Activated naive CD4-positive, alpha-beta T cell (primary cell): ENCODE measurements at places on chromosomes 3 and 15.

DNA sequence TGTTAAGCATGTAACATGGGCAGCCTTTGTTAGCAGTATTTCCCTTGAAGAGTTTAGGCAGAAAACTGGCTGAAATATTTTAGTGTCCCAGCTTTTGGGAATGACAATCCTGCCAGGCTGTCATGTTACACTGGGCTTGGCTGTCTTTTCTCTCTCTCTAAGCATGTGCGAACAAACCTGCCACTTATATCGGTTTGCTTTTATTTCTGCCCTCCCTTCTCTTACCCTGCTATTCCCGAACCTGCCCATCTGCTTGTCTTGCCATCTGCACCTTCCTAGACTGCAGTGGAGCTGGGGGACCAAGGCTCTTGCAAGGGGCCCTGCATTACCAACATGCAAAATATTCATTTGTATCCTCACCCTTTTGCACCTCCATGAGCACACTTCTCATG, 339.6 kb downstream of the EPHB1 start:
- no peak for DNase-seq

GRCh38 chr3:153070511-153070868, 91.5 kb upstream of the RAP2B start:
- DNase-seq = no peak

DNA sequence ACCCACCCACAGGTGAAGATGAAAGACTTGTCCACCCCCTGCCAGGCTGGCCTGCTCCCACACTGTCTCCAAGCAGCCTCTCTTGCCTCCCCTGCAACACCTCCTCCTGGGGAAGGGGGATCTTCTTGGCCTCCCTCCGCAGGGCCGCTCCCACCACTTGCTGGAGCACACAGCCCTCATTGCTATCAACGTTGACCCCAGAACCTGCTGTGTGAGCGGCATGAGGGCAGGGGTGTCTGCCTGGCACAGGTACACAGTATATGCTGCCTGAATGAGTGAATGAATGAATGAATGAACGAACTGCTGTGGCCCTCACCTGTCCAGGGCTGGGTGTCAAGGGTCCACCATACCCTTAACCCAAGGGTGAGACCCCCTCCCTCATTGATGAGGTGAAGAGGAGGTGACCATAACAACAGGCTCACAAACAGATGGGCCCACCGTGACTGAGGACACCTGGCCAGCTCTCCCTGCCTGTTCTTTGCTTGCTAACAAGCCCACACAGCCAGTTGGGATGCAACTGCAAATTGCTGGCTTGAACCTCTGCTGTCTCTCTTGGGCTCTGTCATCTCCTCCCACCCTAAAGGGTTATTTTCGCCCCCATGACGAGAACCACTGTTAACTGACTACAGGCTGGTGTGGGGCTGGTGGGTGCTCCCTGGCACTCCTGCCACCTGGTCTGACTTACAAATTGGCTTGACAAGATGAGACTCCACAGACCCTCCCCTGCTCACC, 22.5 kb downstream of the SLC41A3 start:
- DNase-seq = no peak

- DNase-seq = no peak
Observed at GRCh38 chr15:35669432-35670045, 123.6 kb upstream of the DPH6 start.

DNA sequence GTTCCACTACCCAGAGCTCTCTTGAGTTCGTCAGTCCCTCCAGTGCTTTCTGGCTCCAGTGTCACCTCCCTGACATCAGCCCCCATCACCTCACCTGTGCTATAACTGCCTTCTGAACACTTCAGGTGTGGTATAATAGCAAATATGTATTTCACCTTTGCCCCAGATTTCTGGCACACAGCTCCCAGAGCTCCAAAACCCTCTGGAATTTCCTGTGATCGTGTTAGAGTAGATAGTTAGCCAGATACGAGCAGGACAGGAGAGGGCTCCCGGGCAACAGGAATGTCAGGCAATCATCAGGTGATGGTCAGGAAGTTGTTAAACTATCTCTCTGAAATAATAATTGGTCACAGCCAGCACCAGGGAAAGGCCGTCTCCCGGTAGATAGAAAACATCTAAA, 22.6 kb upstream of the LIMD1 start:
- DNase-seq = no peak

DNA sequence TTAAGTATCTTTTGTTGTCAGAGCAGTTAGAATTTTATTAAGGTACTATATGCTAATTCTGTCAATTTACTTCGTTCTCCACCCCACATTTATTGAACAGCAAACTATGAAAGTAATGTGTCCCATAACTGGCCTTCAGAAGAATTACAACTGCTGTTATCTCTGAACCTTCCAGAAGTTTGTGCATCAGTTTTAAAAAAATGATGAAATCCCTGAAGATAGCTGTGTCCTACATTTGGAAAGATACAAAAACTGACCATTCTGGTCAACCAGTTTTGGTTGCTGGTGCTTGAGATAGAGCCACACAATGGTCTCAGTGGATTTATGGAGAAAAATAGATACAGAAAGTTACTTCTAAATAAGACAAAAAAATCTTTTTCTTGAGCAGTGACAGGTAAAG, 5.9 kb downstream of the UBE2Q2 start:
- DNase-seq = no peak

GRCh38 chr3:45712434-45713110, 23.4 kb downstream of the SACM1L start:
- DNase-seq = no peak

GRCh38 chr15:99953886-99954285, 220.6 kb upstream of the LYSMD4 start:
- no peak for DNase-seq

GRCh38 chr3:139778682-139779233, 101.0 kb upstream of the NMNAT3 start:
- no peak for DNase-seq

GRCh38 chr3:149494022-149494758, 19.7 kb downstream of the TM4SF4 start:
- no peak for DNase-seq

DNA sequence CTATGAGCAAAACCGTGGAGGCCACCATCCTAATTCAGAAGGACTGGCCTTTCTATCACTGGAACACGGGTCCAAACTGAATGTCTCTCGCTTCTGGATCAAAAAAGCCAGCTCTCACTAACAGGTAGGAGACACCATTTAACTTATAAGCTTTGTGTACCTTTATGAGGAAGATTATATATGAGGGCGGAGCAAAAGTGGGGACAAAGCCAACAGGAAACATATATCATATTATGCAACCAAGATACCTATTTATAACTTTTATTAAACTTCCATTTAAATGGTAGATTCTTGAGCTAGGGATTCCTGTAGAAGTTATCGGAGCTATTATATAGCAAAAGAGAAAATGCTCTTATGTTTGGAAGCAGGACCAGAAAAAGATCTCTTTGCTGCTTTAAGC, 78.4 kb downstream of the IGF2BP2 start:
- no peak for DNase-seq

DNA sequence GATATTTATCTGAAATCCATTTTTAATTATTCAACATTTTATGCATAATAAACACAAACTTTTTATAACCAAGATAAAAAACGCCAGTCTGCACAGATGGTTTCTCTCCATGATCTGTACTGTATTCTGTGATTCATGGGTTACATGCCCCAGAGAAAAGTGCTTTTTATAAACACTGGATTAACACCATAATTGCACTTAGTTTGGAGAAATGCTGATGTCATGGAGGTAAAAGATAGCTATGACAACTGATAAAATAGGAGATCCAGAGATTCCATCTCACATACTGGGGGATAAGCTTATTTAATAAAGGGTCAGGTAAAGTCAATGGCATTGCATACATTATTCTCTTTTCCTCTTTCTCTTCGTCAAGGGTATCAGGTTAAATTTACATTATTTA, 1460.4 kb upstream of the ALCAM start:
- DNase-seq = no peak

- no peak for DNase-seq
Observed at GRCh38 chr3:23746441-23746840, 59.3 kb upstream of the UBE2E1 start.

- no peak for DNase-seq
Observed at GRCh38 chr3:20743553-20744321, 557.7 kb upstream of the SGO1 start.

DNA sequence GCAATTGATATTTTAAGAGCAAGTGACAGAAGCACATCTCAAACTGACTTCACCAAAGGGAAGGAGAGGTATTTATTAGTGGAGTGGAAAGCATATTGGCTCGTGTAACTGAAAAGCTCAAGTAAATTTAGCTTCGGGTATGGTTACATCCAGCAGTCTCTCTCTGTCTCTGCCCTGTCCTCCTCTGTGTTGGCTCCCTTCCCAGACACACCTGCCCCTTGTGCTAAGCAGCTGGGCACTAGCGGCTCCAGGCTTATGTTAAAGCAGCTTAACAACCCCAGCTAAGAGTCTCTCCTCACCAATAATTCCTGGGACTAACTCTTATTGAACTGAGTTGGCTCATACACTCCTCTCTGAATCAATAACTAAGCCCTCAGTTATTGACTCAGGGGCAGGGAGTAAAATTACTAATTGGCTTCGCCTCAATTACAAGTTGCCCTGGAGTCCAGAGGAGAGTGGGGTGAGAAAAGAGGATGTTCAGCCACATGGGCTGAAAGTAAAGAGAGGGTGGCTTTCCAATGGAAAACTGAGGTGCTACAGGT, 12.8 kb upstream of the SH3BP5 start:
- DNase-seq = no peak

DNA sequence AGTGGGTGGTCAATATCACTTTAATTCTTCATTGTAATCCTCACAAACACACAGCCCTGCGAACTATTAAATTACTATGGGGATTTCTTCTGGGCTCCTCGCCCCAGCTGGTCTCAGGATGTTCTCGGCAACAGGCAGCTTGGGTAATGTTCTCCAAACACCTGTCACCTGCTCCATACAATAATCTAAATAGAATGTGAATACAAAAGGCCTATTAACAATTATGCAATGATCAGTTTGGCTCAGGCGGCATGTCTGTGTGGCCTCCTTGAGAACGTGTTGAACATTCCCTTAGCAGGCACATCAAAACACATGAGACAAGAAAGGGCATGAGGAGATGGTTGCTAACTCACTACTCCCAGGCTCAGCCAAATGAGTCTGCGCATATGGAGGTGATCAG, 158.6 kb upstream of the KBTBD8 start:
- no peak for DNase-seq

- no peak for DNase-seq
Observed at GRCh38 chr3:178202194-178202593, 334.0 kb upstream of the KCNMB2 start.

GRCh38 chr3:11720917-11721411, 77.2 kb upstream of the VGLL4 start:
- DNase-seq = no peak

DNA sequence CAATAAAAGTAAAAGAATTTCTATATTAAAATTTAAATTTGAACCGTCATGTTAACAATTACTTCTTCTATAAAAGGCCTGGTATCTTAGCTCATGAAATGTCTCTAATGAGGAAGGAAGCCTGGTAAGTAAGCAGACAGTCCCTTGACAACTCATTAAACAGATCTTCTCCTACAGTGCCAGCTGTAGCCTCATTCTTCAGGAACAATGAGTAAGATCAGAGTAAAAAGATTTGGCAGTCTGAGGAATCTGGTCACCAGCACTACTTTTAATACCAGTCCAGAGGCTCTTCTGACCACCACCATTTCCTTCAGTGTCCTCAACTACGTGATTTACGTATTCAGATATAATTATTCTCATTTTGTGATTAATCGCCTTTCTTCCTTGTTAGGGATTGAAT, 955.0 kb upstream of the ALCAM start:
- no peak for DNase-seq

- DNase-seq = no peak
Observed at GRCh38 chr3:38119248-38119544, 17.7 kb downstream of the ACAA1 start.

- DNase-seq = no peak
Observed at GRCh38 chr3:122875547-122876127, 80.8 kb downstream of the SLC49A4 start.

GRCh38 chr3:79517766-79518413, 249.9 kb downstream of the ROBO1 start:
- DNase-seq = no peak

DNA sequence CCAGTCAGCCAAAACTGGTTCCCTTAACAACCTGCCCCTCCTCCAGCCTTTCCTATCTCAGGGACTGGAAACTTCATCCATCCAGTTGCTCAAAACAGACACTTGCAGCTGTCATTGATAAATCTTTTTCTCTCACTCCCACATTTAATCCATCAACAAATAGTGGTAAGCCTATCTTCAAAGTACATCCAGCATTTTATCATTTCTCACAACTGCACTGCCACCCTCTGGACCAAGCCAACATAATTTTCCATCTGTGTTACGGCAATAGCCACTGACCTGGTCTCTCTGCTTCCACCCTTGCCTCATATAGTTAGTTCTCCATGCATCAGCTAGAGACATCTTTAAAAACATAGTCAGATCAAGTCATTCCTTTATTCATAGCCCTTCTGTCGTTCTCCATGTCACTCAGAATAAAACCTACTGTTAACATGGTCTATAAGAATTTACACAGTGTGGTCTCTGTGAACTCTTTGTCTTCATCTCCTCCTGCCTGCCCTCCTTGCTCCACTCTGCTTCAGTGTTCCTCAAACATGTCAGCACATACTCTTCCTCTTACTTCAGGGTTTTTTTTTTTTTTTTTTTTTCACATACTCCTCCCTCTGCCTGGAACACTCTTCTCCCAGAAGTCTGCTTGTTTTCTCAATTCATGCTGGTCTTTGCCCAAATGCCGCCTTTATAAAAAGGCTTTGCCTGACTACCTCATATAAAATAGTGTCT, 102.5 kb upstream of the COL6A5 start:
- no peak for DNase-seq

DNA sequence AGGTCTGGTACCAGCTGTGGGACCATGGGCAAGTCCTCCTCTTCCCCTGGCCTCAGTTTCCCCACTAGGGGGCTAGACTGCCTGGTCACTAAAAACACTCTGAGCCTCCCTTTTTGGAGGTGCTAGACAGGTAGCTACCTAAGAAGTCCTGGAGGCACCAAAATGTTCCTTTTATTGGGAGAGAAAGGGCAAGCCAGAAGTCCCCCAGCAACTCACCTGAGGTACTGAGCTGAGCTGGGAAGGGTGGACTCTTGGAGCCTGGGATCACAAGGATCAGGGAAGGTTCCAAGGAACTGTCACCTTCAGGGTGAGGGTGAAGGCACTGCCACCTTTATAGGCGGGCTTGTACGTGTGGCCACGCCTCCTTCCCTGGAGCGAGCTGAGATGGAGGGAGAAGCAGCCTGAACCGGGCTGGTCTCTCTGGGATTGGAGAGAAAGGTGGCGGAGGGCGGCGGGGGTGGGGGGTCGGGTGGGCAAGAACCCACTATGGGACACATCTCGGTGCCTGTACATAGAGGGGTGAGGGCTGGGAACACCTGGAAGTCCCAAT, at the start of gene CYP1A1:
Gene CYP1A1, minus strand, starts transcription at position 304 of the 550 bp plus-strand sequence. CDS start 2,431 bp downstream, outside the sequence.
- DNase-seq = no peak

GRCh38 chr3:67478423-67478822, 176.0 kb downstream of the SUCLG2 start:
- no peak for DNase-seq

GRCh38 chr3:127749787-127750225, 72.5 kb downstream of the MGLL start:
- no peak for DNase-seq

DNA sequence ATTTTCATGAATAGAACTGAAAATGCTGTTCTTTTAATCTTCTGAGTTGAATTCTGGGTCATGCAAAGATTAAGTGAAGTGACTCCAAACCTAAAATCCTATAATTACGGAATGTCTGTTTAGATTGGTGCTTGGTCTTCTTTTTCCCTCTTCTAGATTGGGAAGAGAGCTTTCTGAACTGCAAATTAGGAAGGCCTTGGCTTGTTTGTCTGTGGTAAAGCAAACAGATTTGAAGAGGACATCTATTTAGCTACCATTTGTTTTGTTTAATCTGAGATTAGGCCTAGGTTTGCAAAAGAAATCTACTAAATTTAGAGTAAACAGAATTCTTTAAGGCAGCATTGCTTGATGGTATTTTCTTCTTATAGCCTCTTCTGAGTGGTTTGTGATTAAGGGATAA, 23.5 kb downstream of the PAQR9 start:
- DNase-seq = no peak
